Breast epithelium (tissue), 4 donors: ENCODE measurements at places on chromosomes 16 and 17. TPM values are rescaled to one million over a fixed set of nuclear protein-coding genes. Genes with fewer than 3 reads are reported as not detected.

GRCh38 chr17:38791162-38791561 lies 8.2 kb downstream of the PIP4K2B start:
- no peak for DNase-seq

HLF gene
- total RNA-seq: 11.8 TPM

DNA sequence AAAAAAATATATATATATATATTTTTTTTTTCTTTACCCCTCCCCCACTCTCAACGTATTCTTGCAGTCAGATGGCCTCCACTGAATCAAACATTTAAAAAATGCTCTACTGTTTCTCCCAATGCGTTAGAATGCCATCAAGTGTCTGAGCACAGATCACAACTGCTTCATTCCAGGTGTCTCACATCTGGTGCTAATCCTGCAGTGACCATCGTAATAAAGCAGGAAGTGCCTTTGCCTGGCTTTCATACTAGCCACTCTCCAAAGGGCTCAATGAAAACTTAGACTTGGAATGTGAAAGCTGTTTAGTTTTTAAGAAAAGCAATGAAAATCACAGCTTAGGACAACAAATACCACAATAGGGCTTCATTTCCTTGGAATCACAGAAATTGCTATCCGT lies 37.2 kb downstream of the SKAP1 start:
- DNase-seq: no peak

DNA sequence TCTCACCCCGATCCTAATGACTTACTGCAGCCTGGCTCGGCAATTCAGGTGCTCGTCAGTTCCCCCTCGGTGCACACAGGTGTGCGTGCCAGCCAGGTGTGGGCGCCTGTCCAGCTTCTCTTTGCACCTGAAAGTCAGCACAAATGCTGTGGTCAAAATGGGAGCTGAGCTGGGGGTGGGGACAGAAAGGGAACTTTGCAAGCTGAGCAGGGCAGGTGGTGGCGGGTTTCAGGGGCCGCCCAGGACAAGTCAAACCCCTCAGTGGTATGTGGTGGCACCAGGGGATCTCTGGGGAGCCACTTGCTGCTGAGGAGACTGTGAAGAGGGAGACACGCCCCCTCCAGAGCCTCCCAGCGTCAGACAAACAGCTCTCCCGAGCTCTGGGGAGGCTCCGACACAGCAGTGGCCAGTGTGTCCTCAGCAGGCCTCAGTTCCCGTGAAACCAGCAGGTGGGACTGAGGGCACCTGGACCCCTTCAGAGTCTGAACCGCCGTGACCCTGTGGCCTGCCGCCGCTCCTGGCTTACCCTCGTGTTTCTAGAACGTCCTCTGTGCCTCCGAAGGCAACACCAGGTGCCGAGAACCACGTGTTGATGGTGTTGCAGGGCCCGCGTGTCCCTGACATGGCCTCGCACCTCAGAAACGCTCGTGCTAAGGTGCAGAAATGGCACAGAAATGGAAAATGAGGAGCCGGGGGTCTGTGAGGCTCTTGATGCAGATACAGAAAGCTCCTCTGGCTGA lies 233.5 kb upstream of the TNRC6C start:
- peak; percentile 34 for DNase-seq

DHX38 gene
- total RNA-seq: 53.7 TPM

- no peak for DNase-seq
Observed at GRCh38 chr17:61476476-61477203, 24.4 kb downstream of the TBX4 start.
